ENCODE measurements at places on chromosomes 2 and 18. TPM values are rescaled to one million over a fixed set of nuclear protein-coding genes. Genes with fewer than 3 reads are reported as not detected.

Gene MBD5
- 20.6 TPM for total RNA-seq

Gene EFHD1
- 2.3 TPM for total RNA-seq

Gene CD207
- total RNA-seq = not detected

Gene CLEC4F
- total RNA-seq = not detected

Data from fibroblast of villous mesenchyme (primary cell).